ENCODE measurements at places on chromosomes 7 and 10.

- no peak for DNase-seq
These were observed 176.1 kb downstream of the CHN2 start for GRCh38 chr7:29370531-29371314.

- DNase-seq, result no peak
These were observed 185.7 kb upstream of the AUTS2 start for GRCh38 chr7:69412331-69413146.

DNA sequence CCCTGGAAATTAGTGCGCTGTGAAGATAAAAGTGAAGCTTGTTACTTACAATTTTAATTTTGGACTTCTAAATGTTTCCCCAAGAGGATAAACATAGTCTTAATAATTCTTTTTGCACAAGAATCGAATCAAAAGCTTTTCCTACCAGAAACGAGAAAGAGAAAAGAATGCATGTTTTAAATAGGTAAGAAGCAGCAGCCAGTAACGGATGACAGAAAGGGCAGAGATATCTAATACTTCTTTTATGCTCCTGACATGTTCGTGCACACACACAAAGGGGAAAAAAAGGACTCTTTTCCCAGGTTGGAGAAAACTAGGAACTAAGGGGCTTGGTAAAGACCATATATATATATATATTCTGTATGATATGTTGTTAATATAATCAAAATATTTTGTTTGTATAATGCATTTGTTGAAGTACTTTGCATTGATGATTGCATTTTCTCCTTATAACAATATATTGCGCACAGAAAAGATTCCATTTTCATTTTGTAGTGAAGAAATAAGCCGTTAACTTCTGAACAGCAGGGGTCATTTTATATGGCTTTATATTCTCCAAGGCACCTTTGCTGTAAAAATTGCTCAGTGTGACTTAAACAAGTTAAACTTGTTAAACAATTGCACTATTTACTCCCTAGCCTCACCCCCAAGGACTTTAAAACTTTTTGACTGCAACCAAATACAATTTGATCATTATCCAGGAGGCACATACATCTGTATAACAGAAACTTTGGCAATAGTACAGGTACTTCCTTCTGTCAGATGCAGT is 2.2 kb downstream of the PRKAR2B start:
- no peak for DNase-seq

DNA sequence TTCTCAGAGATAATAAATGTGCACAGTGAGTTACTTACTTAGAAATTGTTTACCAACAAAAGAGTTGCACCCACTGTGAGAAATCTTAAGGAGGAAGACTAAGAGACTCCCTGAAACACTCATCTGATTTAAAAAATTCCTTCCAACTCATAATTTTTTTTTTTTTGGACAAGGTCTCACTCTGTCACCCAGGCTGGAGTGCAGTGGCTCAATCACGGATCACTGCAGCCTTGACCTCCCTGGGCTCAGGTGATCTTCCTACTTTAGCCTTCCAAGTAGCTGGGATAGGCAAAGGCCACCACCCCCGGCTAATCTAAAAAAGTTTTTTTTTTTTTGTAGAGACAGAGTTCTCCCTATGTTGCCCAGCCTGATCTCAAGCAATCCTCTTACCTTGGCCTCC is 36.0 kb downstream of the MALSU1 start:
- no peak for DNase-seq

DNA sequence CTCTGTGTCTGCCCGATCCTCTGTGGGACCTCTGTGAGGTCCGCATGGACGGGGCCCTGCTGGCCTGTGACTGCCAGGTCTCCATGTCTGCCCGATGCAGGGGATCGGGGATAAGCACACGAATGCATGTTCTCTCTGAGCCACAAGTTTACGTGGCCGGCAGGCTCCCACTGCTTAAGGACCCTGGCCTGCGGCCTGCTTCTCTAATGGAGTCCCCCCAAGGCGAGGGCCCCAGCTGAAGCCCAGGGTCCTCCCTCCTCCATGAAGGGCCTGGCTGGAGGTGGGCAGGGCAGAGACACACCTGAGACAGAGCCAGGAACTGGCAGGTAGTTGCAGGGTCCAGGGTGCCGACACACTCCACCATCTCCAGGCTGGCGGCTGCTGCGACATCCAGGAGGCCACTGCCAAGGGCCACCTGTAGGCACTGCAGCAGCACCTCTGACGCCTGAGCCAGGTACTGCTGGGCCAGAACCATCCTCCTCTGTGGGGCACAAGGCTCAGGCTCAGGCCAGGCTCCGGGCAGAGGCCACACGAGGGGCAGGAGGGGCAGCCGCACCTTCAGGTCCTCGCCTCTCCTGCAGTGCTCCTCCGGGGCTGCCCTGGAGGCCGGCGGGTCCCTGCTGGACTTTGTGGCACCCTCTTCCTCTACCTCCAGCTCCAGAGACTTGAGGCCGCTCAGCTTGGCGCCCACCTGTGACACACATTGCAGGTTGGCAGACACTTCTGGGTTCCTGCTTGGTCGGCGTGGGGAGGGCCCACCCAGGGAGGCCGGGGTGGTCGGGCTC is 60.9 kb upstream of the NKX6-2 start:
- DNase-seq, result no peak

DNA sequence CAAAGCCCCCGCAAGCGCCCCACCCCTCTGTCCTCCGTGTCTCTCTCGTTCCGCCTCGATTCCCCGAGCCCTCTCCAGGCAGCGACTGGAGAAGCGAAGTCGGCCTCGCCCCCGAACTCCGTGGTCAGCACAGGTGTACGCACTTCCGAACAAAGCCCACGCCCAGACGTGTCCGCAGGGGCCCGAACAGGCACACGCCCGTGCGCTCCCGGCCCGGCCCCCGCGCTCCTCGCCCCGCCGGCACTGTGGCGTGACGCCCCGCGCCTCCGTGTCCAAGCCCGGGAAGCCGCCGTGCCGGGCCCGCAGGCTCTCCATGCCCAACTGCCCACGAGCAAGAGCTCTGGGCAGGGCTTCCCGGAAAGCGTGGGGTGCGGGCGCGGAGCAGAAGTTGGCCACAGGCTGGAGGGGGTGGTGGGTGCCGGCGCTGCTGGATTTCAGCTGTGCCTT is 662 bp downstream of the NRCAM start:
- no peak for DNase-seq

DNA sequence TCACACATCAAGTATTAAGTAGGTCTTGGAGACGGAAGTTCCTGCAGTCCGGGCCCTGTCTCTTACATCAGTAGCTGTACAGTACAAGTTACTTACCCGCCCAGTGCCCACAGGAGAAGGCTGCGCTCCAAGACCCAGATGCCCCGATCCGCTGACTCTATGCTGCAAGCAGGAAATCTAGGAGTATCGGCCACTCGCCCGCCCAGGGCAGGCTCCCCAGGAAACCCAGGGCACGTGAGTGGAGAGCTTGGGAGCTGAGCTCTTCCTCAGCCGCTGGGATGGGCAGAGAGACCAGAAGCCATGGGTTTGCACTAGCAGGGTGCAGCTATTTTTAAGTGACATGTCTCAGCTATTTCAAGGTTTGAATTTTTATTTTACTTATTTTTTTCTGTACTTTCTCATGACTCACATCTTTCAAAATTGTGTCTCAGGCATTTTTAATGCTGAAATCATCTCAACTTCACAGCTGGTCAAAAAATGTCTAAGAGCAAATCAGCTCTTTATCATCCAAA is 1.9 kb upstream of the GPER1 start:
- no peak for DNase-seq

DNA sequence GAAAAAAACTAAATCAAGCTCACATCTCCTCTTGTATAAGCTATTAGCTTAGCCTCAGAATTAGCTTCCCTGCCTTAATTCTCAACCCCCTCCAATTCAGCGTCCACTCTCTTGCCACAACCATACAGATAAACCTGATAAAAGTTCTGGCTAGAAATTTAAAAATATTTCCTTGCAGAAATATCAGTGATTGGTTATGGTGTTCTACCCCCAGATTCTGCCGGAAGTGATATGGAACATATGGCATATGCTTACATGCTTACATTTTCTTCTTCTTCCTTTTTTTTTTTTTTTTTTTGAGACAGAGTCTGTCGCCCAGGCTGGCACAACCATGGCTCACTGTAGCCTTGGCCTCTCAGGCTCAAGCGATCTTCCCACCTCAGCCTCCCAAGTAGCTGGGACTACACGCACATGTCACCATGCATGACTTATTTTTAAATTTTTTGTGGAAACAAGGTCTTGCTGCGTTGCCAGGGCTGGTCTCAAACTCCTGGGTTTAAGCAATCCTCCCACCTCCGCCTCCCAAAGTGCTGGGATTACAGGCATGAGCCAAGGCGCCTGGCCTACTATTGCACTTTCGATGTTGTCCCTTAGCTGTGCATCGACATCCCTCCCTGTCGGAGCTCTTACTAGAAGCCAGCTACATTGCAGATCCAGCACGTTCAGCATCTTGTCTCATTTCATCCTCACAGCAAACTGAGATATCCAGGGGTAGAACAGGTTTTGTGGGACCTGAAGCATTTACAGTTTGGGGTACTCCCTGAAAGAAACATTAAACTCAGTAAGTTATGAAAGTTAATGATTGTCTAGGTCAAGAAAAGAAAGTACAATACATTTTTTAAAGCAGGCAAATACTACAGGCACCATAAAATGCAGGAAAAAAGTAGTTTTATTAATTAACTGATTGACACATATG is 205.6 kb upstream of the TCF7L2 start:
- DNase-seq, result no peak

- no peak for DNase-seq
These were observed 8.7 kb upstream of the PTPN12 start for GRCh38 chr7:77528368-77528767.

DNA sequence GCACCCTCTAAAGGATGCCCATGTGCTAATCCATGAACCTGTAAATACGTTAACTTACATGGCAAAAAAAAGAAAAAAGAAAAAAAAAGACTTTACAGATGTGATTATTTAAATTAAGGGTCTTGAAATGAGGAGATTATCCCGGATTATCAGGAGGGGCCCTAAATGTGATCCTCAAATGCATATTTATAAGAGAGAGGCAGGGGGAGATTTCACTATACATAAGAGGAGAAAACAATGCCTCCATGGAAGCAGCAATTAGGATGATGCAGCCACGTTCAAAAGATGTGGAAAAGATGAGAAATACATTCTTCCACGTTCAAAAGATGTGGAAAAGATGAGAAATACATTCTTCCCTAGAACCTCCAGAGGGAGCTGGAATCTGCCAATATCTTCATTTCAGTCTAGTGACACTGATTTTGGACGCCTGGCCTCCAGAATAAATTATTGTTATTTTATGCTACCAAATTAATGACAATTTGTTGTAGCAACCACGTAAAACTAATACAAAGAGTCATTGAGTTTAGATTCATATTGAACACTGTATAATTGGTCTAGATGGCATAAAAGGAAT is 328.4 kb upstream of the GNAI1 start:
- DNase-seq, result no peak

GRCh38 chr10:23478570-23478969 is 39.7 kb downstream of the OTUD1 start:
- DNase-seq, result no peak

DNA sequence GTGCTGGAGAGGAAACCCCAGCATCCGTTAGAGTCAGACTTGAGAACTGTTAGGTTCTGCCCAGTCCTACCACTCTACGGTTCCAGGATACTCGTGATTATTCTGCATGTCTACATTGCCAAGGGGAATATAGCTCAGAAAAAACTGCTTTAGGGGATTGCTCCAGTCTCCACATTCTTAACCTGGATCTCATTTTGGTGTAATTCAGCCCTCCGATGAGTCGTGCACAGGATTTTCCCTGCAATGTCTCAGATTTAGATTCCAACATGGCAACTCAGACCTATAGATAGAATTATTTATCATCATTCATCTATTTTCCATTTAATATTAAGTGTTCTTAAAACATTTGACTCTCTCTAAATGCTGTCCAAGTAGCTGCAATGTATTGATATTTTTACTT is 121.1 kb upstream of the ZEB1 start:
- DNase-seq, result no peak

GRCh38 chr7:52917982-52918578 is 117.4 kb upstream of the POM121L12 start:
- DNase-seq, result no peak

GRCh38 chr10:69071610-69072009 is 16.3 kb upstream of the SRGN start:
- DNase-seq, result no peak

- DNase-seq, result no peak
These were observed 526.7 kb upstream of the FZD8 start for GRCh38 chr10:36168777-36169176.

- DNase-seq, result no peak
These were observed 96.8 kb upstream of the NFE2L3 start for GRCh38 chr7:26055241-26055640.

- no peak for DNase-seq
These were observed 125.2 kb downstream of the MAD1L1 start for GRCh38 chr7:2107386-2108070.

DNA sequence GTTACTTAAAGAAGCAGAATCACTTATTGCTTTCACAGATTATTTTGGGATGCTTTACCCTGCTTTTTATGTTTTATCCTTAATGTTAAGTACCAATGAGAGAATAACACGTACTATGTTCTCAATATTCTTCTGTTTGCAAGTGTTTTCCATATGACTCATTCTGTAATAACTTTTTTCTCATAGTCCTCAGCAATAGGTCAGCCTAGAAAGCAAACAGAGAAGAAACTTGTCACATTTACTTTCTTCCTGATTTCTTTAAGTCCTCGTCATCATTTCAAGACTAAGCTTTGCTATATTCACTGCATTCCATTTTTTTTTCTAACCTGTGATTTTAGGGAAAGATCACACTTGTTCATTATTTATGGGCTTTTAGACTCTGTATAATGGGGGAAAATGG is 6.8 kb upstream of the AGR2 start:
- DNase-seq, result no peak

GRCh38 chr10:71392292-71392691 is 4.4 kb upstream of the CDH23 start:
- no peak for DNase-seq

- DNase-seq, result peak; percentile 29
These were observed 51.3 kb upstream of the FRMD4A start for GRCh38 chr10:14382022-14382421.

- no peak for DNase-seq
These were observed 295.5 kb downstream of the MDFIC start for GRCh38 chr7:115217373-115217772.

DNA sequence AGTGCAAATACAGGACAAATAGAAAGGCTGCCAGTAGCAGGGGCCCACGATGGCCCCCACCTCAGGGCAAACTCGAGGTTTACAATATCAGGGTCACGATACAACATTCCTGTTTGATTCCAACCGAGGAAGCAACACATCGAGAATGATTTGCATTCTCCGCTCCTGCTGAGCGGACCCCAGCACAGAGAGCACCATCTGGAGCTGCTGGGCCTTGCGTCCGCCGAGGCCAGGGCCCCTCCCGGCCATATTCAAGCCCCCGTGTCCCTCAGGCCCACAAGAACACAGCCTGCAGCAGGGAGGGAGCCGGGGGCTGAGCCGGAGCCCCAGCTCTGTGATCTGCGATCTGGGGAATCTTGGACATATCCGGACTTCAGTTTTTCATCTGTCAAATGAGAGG is 84.3 kb downstream of the PRKAG2 start:
- no peak for DNase-seq

- no peak for DNase-seq
These were observed 12.2 kb downstream of the LIPF start for GRCh38 chr10:88676283-88677060.

DNA sequence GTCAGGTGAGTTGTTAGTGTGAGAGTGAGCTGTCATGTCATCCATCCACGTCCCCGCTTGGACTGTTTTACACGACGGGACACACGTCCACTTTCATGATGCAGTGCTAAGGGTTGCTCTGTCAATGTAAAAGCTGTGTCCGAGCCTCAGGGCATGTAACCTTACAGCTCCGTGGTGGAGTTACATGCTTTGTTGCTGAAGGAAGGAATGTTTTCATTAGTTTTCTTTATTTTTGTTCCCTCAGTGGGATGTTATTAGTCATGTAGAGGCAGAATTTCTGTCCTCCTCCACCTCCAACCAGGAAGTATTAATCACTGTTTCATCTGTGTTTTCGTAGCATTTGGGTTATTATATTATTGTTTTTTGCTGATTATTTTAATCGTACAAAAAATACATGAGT is 88.6 kb downstream of the NRG3 start:
- DNase-seq, result no peak
